ENCODE measurements at places on chromosomes 5 and 9. TPM values are rescaled to one million over a fixed set of nuclear protein-coding genes. Genes with fewer than 3 reads are reported as not detected.

BRINP1 gene
- total RNA-seq: not detected

HACD4 gene
- under 0.01 TPM for total RNA-seq

UBE2D2 gene
- 82.9 TPM for total RNA-seq

- no peak overlapping the region for H3K27ac ChIP-seq
- H3K27me3 ChIP-seq: no peaks in the 10 kb centered on the region
- H3K36me3 ChIP-seq: no peaks in the 10 kb centered on the region
- H3K4me3 ChIP-seq: no peak overlapping the region
- DNase-seq: no peak
Measured at GRCh38 chr9:127776195-127776923, 2.1 kb downstream of the SH2D3C start.

DNA sequence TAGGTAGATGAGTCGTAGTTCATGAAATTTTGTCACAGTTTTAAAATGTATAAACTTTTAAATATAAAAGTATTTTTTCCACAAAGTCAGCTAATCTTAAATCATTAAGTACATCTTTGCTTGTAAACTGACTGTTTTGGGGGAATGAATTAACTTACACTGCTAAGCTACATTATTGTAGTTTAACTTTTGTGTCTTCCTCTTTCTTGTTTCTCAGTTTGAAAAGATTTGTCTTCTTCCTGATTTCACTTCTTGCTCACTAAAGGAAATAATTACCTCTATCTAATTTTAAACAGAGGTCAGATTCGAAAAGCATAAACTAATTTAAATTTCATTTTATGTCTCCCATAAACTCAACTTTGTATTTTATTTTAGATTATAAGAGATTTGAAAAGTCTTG lies 5.7 kb downstream of the NIPSNAP3B start:
- H3K4me3 ChIP-seq: no peak overlapping the region

GRCh38 chr5:123610665-123611405 lies 98.9 kb downstream of the CSNK1G3 start:
- no peak for DNase-seq
- H3K36me3 ChIP-seq: no peaks in the 10 kb centered on the region
- H3K4me1 ChIP-seq: no peaks in the 10 kb centered on the region
- H3K4me3 ChIP-seq: no peak overlapping the region
- peak overlapping the region; percentile 29 for H3K27ac ChIP-seq
- H3K27me3 ChIP-seq: no peaks in the 10 kb centered on the region

- H3K27me3 ChIP-seq: no peaks in the 10 kb centered on the region
- peak overlapping the region; percentile 9 for H3K27ac ChIP-seq
- no peaks in the 10 kb centered on the region for H3K4me1 ChIP-seq
- no peaks in the 10 kb centered on the region for H3K36me3 ChIP-seq
- no peak for DNase-seq
Measured at GRCh38 chr5:5617024-5617423, 194.5 kb downstream of the ICE1 start.

Data from uterus (tissue), 4 donors.